Stomach (tissue), 19 donors: ENCODE measurements at places on chromosomes 12 and 14.

- no peak for DNase-seq
Observed at GRCh38 chr14:97413022-97413539, 615.9 kb downstream of the VRK1 start.

DNA sequence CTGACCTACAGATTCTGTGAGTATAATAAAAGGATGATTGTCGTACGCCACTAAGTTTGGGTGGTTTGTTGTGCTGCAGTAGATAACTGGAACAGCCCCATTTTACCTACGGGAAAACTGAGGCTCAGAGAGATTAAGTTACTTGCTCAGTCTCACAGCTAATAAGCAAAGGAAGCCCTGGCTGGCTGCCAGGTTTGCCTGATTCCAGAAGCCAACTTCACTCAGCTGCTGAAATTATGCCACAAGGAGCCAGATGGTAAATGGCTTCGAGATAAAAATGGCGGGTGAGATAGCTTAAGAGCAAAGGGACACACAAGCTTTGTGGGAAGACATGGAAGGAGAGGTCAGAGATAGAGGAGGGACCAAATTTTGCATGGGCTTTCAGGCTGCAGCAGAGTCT is 191.5 kb upstream of the NOS1 start:
- no peak for DNase-seq

- no peak for DNase-seq
Observed at GRCh38 chr14:79467835-79468234, 743.5 kb downstream of the DIO2 start.

GRCh38 chr14:104694475-104694950 is 5.1 kb downstream of the INF2 start:
- DNase-seq: no peak

GRCh38 chr12:131448254-131448795 is 262.6 kb upstream of the SFSWAP start:
- peak; percentile 16 for DNase-seq

- no peak for DNase-seq
Observed at GRCh38 chr14:68534276-68534675, 258.6 kb downstream of the ZFP36L1 start.

DNA sequence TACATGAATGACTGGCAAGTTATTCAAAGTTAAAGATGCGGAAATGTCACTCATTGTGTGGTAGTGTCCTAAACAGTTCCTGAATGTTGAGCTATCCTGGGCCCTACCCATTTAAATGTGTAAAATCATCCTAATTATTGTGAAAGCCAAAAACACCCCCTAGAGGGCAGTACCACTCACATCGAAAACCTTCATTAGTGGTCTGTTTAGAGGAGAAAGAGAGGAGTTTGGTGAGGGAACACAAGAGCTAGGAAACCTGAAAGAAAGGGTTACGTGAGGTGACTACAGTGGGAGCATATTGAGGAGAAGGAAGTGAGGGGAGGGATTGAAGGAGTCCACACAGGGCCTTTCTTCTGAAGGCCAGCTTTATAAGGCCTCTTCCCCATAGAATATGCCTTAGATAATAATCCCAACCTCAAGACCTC is 2.5 kb upstream of the TEP1 start:
- DNase-seq: peak; percentile 76

DNA sequence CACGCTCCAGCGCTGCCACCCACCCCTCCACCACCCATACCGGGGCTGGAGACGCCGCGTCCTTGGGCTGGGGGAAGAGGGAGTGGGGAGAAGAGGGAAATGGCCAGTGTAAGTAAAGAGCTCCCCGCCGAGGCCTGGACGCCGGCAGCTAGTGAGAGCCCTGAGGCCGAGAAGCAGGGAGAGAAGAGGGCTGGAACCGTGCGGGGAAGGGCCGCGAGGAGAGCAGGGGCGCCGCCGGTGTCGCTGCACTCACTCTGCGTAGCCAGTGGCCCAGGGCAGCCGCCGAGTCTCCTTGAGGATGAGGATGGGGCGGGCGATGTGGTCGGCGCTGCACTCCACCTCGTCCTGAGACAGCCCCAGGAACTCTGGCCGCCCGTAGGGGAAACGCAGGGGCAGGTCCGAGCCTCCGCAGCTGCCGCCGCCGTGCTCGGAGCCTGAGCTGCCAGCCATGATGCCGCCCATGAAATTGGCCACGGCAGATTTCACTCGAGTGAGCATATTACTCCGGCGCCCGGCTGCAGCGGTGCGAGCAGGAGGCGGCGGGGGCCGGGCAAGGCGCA is 631 bp downstream of the PPM1H start:
- DNase-seq: peak; percentile 52

- DNase-seq: no peak
Observed at GRCh38 chr12:111410431-111411184, 4.9 kb downstream of the SH2B3 start.

GRCh38 chr12:33589576-33590114 is 150.0 kb upstream of the SYT10 start:
- no peak for DNase-seq

DNA sequence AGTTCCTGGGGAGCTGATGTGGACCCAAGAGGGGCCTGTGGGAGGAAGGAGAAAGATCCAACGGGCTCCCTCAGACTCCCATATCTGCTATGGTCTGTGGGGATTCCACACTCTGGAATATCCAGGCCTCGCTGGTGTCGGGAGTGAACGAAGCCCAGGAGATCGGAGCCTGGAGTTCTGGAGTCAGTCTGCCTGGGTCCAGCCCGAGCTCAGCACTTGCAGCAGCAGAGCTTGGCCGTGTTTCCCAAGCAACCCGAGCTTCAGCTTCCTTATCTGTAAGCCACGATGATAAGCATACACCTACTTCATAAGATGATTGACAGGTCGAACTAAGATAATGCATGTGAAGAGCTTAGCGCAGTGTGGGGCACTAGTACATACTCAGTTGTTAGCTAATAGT is 10.1 kb downstream of the LTBP2 start:
- DNase-seq: no peak

GRCh38 chr14:105126981-105127329 is 41.6 kb downstream of the JAG2 start:
- peak; percentile 17 for DNase-seq

- peak; percentile 48 for DNase-seq
Observed at GRCh38 chr12:2693244-2693860, 101.4 kb upstream of the FKBP4 start.

GRCh38 chr12:121767525-121768016 is 25.9 kb downstream of the RHOF start:
- peak; percentile 80 for DNase-seq

GRCh38 chr12:21677622-21678277 is 20.1 kb upstream of the LDHB start:
- DNase-seq: no peak

- no peak for DNase-seq
Observed at GRCh38 chr12:33602515-33602914, 162.9 kb upstream of the SYT10 start.

- DNase-seq: no peak
Observed at GRCh38 chr14:28651148-28651547, 115.4 kb upstream of the FOXG1 start.

- DNase-seq: no peak
Observed at GRCh38 chr12:128609861-128610260, 213.9 kb downstream of the SLC15A4 start.

GRCh38 chr12:52005903-52006703 is 643 bp upstream of the TAMALIN start:
- peak; percentile 73 for DNase-seq

DNA sequence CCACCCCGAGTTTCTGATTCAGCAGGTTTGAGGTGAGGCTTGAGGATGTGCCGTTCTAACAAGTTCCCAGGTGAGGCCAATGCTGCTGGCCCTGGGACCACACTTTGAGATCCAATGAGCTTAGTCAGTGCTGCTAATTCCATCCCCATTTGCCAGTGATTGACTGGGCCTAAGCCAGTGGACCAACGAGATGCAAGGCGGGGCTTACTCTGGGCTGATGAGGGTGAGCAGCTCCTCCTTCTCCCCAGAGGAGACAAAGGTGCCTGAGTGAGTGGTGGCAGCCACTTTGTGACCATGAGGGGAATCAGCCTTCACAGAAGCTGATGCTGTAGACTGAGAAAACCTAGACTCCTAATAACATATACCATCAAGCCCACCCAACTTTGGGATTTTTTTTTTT is 23.1 kb upstream of the HNF1A start:
- DNase-seq: no peak

DNA sequence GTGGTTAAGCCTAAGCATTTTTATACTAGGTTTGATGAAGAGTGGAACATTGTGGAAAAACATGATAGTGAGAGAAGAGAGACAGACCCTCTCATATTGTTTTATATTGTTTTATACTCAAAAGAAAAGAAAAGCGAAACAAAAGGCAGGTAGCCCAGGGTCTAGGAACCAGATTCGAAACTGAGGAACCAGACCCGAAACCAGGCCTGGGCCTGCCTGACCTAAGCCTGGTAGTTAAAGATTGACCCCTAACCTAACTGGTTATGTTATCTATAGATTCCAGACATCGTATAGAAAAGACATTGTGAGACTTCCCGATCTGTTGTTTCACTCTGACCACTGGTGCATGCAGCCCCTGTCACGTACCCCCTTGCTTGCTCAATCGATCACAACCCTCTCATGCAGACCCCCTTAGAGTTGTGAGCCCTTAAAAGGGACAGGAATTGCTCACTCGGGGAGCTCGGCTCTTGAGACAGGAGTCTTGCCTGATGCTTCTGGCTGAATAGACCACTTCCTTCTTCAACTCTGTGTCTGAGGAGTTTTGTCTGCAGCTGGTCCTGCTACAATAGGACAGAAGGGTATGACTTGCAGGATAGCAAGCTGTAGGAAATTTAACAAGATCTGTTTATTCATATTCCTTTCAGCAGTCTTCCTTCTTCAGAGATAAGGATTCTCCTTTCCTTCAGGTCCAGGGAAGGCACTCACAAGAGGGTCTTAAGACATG is 147.1 kb upstream of the PLEKHA5 start:
- no peak for DNase-seq

DNA sequence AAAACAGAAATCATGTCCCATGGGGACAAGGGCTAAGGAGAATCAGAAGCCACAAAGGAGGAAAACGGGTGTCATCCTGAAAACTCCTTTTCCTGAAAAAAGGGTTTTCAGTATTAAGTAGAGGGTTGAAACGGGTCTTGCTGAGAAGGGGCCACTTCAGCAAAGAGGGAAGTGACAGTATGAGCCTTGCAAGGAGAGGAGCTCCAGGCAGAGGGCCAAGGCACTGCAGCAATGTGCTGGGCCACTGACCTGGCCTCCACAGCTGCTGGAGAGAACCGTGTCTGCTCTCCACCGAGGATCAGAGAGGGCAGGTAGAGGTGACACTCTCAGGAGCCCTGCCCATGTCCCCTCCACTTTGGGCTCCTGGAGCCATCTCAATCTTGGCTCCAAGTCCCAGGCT is 103.3 kb downstream of the NCOR2 start:
- peak; percentile 60 for DNase-seq

DNA sequence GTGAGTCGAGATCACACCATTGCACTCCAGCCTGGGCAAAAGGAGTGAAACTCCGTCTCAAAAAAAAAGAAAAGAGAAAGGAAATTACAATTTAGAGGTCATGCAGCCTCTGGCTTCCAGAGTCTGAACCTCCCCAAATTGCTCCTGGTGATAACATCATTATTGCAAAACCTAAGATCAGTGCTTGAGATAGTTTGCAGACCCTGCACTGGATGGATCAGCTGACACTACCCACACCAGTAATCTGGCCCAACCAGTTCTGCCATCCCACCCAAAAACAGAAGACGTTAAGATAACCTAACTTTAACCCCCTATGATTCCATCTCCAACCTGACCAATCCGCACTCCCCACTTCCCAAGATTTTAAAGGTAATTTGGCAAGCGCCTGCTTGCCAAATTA is 353.7 kb upstream of the DIO2 start:
- no peak for DNase-seq

GRCh38 chr12:111037047-111037446 is 116.7 kb upstream of the MYL2 start:
- no peak for DNase-seq

GRCh38 chr12:46573347-46573658 is 200.7 kb upstream of the SLC38A2 start:
- DNase-seq: no peak

- peak; percentile 79 for DNase-seq
Observed at GRCh38 chr12:47079981-47080724, 394 bp upstream of the AMIGO2 start.

- peak; percentile 80 for DNase-seq
Observed at GRCh38 chr14:99066378-99066777, 205.6 kb downstream of the BCL11B start.

- no peak for DNase-seq
Observed at GRCh38 chr12:133120385-133121191, 9.5 kb downstream of the ZNF891 start.

DNA sequence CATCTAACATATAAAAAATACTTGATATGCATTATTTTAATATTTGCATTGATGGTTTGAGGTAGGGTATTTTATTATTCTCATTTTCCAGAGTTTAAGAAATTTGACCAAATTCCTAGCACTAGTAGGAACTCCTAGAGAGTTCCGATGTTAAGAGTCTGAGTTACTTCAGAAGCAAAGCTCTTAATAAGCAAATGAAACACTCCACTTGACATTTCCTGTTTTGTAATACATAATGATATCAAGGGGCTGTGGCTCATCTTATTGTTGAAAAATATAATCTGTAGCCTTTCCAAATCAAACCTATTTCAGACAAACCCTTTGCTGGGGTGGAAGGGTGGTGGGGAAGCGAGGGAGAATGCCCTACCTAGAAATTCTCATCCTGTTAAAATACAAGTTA is 355.5 kb downstream of the DIO2 start:
- no peak for DNase-seq

GRCh38 chr14:105138021-105138541 is 30.5 kb downstream of the JAG2 start:
- no peak for DNase-seq

GRCh38 chr14:104979758-104980610 is 1.8 kb upstream of the AHNAK2 start:
- DNase-seq: peak; percentile 77

DNA sequence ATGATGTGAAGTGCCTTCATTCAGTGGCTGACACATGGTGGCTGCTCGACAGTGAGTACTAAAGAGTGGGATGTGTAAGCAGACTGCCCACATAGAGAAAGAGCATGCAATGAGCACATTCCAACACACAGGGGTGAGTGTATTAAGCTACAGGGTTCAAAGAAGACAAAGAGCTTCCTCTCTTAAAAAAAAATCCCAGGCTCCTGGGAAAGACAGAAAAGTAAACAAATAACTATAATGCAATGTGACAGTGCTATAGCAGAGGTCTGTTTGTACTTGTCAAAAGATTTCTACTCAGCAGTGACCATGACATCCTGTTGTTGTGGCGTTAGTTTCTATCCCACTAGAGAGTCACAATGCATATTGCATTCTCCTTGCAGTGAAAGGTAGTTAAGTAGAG is 12.4 kb upstream of the PCNX1 start:
- DNase-seq: no peak
